NCI-H2029 treated with DMSO at 0.1 percent for 48 hours (cell line): ENCODE measurements at places on chromosomes 16 and 17.

DNA sequence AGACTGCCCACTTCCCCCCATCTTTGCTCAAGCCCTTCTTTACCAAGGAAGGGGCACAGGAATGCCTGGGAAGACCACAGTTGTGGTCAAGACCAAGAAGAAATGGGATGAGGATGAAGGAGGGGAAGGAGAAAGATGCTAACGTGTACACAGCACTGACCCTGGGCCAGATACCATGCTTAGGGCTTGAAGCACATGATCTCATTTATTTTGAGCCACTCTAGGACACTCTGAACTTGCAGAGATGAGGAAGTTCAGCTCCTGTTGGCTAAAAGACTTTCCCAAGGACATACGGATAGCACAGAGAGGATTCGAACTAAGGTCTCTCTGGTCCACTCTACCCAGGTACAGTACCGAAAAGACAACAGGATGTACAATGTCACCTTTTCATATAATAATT, 42.6 kb downstream of the PIK3R5 start:
- DNase-seq = no peak

GRCh38 chr17:13940858-13941665, 128.2 kb upstream of the COX10 start:
- no peak for DNase-seq

- peak; percentile 63 for DNase-seq
Observed at GRCh38 chr16:69100071-69100691, 5.3 kb upstream of the HAS3 start.

- DNase-seq = no peak
Observed at GRCh38 chr17:80119839-80120238, 18.5 kb downstream of the GAA start.

DNA sequence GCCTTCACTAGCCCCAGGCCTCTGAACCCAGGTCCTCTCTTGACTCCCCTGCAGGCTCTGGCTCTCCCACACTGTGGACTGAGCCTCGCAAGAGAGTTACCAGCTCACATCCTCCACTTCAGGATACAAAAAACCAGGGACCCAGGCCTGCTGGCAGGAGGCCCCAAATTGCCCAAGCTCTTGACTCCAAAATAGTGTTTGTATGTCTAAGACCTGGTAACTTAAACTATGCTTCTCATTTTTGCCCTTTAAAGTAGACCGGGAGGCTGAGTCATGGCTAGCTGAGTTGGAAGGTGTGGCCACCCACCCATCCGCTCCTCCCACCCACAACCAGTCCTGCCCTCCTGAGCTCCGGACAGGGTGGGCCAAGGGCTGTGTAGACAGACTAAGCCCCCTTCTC, 250.0 kb downstream of the SOX9 start:
- DNase-seq = no peak

DNA sequence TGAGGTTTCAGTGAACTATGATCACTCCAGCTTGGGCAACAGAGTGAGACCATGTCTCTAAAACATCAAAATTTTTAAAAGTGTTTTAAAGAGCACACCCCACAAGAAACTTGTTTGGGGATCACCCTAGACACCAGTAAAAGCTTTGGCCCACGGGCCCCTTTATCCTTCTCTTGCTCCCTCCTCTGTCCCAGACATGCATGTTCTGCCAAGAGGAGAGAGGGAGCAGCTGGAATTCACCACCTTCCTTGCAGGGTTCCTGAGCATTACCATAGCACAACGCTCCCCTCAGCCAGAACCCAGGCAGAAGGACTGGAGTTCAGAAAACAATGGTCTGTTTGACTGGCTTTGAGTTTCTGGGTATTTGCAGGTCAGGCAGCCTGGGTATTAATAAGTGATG, 214.3 kb upstream of the CDH5 start:
- no peak for DNase-seq

DNA sequence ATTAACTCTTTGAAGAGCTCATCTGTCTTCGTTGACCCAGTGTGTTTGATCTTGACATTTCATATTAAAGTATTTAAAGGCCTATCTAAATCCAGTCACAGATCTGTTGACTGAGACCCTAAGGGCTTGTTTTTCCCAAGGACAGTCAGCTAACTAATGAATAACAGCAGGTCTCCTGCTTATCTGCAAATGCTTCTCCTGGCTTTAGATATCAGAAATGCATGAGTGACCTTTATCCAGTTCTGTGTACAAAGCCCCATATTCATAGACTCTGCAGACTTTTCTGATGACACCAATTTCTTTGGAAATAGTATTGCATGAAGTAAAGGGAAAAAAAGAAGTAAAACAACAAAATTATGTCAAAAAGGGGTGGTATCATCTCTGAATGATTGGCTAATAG, 70.3 kb downstream of the YPEL2 start:
- no peak for DNase-seq
